ENCODE measurements at places on chromosomes 16 and 17.

DNA sequence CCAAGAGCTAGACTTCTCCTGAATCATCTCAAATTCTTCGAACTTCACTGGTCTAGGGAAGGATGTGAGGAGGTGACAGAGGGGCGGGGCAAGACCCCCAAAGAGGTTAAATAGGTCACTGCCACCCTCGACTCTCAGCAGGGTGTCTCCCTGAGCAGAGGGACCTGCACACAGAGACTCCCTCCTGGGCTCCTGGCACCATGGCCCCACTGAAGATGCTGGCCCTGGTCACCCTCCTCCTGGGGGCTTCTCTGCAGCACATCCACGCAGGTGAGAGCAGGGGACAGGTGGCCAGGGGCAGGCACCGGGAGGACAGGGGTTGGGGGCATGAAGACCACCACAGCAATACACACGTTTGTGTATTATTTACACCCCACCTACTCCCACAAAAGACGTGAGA is 9.2 kb downstream of the CCL17 start:
- DNase-seq: no peak

GRCh38 chr17:81354954-81355347 is 40.3 kb upstream of the BAHCC1 start:
- no peak for DNase-seq

DNA sequence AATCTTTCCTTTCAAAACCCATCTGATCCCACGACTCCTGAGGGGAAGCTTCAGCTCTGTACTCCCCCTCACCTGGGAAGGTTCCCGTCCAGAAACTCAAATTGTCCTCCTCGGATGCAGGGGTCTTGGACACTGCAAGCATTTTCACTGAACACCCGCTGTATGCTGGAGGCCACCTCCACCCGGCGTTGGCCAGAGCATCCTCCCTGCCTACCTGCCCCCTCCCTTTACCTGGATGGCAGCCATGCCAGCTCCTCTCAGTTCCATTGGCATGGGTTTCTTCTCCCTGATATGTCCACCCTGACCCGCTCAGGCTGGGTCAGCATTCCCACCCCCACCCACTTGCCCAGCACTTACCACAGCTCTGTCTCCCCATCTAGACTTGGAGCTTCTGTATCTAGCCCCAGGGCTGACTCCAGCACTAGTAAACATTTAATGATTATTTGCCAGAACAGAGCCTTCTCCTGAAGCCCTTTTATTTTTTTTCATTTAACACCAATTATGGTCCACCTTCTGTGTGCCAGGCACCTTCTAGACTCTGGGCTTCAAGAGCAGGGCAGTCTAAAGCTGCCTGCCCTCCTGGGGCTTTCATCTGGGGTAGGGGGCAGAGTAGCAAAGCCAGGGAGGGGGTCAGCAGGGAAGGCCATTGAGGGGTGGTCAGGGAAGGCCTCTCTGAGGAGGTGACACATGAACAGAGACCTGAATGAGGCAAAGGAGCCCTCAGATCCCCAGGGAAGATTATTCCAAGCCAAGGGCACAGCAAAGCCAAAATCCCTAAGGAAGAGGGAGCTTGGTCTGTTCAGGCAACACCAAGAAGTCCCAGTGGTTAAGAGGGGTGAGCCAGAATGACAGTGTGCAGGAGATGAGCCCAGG is 8.9 kb upstream of the KRT19 start:
- no peak for DNase-seq

DNA sequence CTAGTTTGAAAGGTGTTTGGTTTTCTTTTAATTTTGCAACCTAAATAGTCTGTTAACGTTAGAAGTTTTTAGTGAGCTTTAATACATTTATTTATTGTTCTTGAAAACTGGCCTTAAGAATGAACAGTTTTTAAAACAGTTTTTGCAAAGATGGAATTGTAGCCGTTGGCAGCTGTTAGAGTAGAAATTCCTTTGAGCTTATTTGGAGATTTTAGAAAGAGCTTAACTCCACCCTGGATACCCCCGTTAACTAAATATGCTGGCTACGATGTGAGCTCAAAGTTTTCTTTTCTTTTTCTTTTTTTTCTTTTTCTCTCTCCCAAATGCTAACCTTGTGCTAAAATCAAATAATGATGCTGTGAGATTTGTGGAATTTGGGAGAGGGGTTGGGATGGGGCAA is 75.2 kb downstream of the COX10 start:
- DNase-seq: no peak

DNA sequence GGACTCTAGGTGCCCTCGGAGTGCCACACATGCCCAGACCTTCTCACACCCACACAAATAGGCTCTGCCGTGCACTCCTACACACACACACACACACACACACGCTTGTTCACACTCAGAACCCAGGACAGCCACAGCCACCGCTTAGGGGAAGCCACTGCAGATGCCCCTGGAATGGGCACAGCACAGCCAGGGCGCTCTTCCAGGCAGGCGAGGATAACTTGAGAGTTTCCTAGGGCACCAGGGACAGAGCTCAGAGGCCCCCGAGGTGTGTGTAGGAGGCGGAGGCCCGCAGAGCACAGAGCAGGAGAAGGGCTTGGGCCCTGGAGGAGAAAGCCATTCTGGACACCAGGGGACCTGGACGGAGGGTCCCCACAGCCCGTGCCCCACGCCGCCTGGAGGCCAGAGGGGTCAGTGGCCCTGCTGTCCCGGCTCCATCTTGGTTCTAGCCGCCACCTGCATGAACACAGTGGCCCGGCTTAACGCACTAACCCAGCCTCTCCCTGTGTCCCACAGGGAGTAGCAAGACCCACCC is 21.0 kb downstream of the TRARG1 start:
- DNase-seq: no peak

DNA sequence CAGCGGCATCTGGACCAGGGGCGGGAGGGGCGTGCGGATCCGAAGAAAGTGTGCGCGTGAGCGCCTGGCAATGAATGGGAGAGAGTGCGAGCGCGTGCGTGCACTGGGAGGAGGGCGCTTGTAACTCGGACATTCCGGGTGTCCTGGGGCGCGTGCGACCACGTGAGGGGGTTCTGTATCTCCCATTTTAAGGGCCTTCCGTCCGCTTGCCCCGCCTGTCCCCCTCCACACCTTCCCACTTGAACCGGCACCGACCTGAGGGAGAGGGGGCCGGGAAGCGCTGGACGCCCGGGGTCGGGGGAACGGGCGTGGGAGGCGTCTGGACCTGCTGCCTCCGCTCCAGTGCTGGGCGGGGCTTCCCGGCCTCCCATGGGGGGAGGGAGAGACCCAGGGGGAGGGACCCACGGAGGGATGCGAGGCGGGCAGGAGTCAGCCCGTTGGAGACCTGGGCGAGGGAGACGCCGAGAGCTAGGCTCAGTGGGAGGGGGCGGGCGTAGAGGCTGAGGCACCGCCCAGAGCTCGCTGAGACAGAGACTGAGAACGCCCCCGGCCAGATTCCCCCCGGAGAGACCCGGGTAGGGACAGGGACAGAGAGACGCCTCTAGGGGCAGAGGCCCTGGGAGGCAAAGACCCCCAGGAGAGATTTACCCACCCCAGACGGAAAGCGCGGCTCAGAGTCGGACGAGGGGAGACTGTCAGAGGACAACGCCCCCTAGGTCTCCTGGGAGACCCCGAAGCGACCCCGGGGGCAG is at the start of gene KREMEN2:
KREMEN2 (plus strand) TSS at position 553 of the 752 bp plus-strand sequence. CDS start 246 bp downstream, outside the sequence.
- no peak for DNase-seq

DNA sequence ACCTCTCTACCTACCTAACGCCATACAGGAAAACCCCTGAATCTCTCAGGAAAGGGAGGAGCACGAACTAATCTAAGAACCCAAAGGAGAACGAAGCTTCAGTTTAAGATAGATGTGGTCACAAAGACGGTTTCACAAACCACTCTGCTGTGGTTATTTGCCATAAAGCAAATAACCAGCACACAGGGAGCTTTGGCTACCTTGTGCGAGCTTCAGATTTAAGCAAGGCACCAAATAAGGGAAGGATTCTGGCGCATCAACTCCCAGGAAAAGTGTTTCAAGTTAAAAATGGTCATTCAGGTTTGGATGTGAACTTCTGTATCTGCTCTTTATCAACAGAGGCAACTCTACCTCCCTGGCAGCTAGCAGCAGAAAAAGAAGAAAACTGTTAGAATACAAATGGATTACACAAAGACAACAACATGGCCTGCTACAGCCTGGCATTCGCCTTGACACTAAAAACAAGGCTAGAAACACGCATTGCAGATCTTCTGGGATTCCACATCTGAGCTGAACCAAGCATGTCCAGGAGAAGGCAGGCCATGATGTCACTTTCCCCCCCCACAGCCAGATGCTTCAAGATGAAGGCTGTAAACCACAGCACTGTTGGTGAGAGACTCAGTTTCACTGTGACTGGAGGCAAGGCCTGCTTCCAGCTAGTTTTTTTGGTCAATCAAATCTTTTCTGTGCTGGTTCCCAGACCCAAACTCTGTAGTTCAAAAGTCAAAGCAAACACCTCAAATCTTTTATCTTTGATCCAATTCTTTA is 43.6 kb downstream of the SMG6 start:
- no peak for DNase-seq

DNA sequence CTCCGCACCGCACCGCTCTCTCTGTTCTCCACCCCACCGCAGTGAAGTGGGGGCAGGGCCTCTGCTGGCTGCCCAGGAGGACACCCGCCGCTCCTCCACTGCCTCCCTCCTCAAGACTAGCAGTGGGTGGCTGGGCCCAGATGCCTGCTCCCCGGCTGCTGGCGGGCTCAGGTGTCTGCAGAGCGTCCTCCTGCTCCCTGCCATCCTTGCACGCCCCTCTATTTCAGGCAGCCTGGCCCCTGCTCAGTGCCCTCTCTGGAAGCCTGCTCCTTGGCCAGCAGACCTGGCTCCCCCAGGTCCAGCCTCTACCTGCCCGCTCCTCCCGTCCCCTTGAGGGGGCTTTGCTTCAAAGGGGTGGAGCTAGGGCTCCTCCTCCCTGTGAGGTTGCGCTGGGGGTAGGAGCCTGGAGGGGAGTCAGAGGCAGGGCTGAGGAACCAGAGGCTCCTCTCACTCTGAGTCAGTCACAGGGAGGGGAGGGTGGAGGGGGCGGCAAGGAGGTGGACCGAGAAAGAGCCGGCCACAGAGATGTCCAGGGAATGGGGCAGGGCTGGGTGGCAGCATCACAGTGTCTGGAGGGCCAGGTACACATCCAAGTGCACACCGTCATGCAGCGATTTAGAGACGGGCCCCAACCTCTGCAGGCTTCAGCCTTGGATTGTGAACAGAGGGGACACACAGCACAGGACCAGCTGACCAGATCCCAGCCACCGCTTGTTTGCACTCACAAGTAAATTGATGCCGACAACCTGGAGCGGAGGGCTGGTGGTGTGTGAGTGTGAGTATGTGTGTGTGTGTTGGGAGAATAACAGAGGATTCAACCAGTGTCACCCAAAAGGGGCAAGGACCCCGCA is 9.8 kb upstream of the TMEM92 start:
- DNase-seq: no peak

- DNase-seq: no peak
These were observed 13.7 kb upstream of the LGALS3BP start for GRCh38 chr17:78993241-78993956.

DNA sequence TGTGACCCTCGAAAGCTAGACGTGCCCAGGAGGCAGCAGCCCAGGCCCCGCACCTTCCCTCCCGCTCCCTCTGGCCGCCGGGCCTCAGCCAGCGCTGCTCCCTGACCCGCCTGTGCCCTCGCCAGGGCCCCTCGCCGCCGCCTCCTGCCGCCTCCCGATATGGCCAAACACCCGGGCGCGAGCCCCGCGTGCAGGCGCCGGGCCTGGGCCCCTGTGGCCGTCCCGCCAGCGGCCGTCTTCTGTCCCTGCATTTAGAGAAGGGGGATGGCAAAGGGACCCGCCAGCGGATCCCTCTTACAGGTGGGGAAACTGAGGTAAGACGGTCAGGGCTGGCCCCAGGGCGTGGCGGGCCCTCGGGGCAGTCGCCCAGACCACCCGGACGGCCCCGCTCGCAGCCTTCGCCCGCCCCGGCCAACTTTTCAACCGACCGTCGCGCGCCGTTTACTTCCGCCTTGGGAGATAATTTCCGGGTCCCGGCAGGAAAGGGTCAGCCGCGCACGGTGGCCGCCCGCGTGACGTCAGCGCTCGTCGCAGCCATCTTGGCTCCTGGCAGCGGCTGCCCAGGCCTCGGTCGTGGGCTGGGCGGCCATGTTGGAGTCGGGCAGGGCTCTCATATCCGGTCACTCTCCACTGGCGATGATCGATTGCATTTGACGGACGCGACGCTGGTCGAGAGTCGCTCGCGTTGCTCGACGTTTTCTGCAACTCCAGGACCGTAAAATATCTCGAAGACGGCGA is 7.0 kb upstream of the GNG13 start:
- DNase-seq: peak; percentile 25

DNA sequence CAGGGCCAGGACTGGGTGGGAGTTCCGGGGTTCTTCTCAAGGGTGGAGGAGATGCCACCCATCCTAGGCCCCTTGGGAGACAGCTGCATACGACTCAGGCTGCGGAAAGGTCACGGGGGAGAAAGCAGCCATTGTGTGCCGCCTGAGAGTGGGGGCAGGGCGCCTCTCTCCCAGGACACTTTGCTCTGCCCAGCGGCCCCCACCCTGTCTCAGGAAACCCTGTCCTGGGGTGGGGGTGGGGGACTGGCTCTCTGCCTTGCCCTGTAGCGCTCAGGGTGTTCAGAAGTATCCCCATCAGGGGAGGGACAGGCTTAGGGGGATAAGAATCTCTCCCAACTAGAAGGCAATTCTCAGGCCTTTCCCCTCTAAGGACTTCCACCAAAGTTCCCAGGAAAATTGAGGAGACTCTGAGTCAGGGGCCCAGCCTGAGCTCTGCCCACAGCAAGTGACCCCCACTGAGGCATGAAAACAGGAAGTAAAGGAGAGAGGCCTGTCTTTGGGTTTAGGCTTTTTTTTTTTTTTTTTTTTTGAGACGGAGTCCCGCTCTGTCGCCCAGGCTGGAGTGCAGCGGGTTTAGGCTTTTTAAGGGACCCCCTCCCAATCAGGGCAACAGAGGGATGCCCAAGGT is 4.9 kb downstream of the GIT1 start:
- DNase-seq: no peak

DNA sequence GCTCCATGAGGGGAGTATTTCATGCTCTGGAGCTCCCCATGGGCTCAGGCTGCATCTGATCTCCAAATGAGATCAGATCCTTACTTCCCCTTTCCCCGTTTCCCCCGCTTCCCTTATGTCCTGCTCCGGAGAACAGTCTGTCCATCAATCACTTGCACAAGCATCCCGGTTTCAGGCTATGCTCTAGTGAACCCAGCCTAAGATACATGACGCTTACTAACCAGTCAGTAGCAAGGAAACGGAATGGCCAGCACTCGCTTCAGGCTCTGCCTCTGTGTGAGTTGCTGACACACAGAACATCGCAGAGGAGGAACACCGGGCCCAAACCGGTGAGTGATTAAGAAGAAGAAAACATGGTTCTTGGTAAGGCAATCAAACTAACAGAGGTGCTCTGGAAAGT is 9.4 kb upstream of the ATP5MC1 start:
- peak; percentile 64 for DNase-seq

GRCh38 chr17:197352-197751 is 15.9 kb upstream of the DOC2B start:
- DNase-seq: no peak

Data from epithelial cell of proximal tubule (primary cell).